ENCODE measurements at places on chromosomes 4 and X.
A peak's percentile ranks its signal among the peaks of the same experiment; 100 is the strongest.

DNA sequence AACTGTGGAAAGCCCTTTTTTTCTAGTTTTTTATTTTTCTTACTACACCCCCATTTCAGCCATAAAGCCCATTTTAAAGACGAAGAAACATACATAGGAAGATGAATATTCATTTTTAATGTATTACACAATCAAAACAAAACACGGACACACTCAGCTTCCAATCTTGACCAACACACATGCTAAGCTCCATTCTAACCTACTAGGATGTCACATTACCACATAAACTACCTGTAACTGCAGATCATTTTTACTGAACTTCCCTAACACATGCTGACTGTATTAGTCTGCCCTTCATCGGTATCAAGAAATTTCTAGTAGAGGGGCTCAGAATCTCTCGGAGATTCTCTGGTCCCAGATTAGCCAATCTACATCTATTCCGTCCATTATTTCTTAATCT, 1.8 kb downstream of the CCNI start:
- no peak for DNase-seq

- no peak for DNase-seq
Observed at GRCh38 chr4:183287309-183287659, 32.8 kb downstream of the CLDN22 start.

GRCh38 chrX:19814240-19814639, 73.2 kb downstream of the SH3KBP1 start:
- DNase-seq = no peak

DNA sequence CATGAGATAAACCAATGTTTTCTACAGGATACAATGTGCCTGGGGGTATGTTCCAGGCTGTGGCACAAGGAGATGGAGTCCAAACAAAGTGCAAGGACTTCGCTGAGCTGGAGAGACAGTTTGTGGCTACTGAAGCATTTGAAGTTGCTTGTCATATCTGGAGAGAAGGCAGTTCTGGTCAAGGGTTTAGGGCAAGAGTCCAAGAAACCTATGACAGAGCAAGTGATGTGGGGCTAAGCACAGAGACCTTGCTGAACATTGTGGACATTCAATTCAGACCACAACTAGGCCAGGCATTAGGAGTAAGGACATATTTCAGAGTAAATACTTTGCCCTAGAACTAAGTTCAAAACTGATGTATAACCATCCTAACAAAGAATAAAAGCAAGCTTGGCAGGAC, 34.8 kb downstream of the MAGED4B start:
- no peak for DNase-seq

GRCh38 chrX:111410590-111411078, 1.4 kb downstream of the DCX start:
- no peak for DNase-seq

DNA sequence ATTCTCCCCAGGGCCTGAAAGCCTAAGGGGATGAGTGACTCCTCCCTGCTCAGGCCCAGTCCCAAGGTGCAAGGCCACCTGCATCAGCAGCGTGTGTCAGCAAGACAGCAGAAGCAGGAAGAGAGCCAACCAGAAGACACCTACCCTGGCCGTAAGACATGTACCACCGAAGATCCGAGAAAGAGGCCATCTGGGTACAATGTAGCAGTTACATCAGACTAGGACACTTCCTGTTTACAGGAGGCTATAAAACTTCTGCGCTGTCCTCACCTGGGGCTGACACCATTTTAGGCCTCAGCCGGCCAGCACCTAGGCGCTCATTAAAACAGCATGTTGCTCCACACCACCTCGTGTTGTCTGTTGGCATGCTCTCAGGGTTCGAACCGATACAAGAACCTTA, 19.1 kb upstream of the HERC6 start:
- DNase-seq = no peak

GRCh38 chrX:63128509-63128908, 222.6 kb downstream of the SPIN4 start:
- no peak for DNase-seq

GRCh38 chr4:156128616-156129015, 174.9 kb upstream of the CTSO start:
- DNase-seq = no peak

GRCh38 chrX:110315551-110315950, 2.3 kb downstream of the AMMECR1 start:
- no peak for DNase-seq

DNA sequence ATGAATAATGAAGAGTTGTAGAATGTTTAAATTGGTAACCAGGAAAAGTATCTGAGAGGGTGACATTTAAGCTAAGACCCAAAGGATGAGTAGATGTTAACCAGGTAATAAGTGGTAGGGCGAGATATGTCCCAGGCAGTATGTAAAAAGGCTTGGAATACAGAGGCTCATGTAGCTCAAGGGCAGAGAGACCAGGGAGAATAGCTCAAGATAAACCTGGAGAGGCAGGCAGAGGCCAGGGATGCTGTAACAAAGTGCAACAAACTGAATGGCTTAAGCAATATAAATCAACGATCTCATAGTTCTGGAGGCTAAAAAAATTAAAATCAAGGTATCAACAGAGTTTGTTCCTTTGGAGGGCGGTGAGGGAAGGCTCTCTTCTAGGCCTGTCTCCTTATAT, 660.8 kb downstream of the KLHL13 start:
- DNase-seq = no peak

DNA sequence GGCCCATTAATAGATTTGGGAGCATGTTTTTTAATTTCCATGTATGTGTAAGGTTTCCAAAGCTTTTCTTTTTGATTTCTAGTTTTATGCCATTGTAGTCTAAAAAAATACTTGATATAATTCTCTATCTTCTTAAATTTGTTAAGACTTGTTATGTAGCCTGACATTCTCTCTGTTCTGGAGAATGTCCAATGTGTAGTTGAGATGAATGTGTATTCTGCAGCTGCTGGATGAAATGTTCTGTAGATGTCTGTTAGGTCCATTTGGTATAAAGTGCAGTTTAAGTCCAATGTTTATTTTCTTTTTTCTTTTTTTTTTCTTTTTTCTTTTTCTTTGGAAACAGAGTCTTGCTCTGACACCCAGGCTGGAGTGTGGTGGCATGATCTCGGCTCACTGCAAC, 378.5 kb upstream of the MAD2L1 start:
- no peak for DNase-seq

DNA sequence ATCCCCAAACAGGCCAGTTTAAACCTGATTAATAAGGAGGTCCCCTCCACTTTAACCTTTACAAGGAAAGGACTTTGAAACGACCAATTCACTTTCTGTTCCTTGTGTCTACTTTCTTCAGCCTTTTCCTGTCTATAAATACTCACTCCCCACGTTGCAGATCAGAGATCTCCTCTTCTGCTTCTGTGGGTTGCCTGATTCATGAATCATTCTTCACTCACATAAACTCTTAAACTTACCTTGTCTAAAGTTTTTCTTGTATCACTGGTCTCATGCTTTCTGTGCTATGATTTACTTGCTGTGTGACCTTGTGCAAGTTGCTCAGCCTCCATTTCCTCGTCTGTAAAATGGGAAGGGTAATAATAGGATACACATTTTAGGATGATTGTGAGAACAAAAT, 236.1 kb downstream of the QDPR start:
- no peak for DNase-seq

- no peak for DNase-seq
Observed at GRCh38 chrX:130084631-130085237, 25.6 kb downstream of the ELF4 start.

- DNase-seq = no peak
Observed at GRCh38 chr4:133143775-133144430, 5.2 kb upstream of the PCDH10 start.

DNA sequence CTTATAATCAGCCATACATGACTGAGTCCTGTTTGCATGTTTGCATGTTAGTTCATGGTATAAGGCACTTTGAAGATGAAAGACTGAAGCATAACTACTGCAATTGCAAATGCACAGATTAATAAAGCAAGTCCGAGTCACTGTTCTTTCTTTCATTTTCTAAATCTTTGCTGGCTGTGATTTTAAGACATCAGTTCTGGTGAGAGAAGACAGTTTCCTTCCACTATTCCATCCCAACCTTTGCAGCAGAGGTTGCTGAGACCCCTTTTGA, 28.3 kb downstream of the RASL11B start:
- no peak for DNase-seq

DNA sequence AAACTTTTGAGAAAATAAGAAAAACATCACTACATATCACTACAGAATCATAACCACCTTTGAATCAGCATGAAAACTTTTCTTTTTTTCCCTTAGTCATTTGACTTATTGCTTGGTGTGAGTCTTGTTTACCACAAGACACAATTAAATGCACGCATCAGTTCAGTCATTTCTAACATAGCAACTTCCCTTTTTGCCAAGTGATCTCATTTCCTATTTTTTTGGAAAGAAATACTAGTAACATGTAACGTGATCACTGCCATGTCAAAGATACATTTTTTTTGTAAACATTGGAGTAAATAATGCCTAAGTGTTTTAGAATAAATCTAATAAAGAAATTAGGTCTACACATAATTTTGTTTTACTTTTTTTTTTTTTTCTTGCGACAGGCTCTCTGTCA, 5.1 kb upstream of the CXCL8 start:
- DNase-seq = no peak

DNA sequence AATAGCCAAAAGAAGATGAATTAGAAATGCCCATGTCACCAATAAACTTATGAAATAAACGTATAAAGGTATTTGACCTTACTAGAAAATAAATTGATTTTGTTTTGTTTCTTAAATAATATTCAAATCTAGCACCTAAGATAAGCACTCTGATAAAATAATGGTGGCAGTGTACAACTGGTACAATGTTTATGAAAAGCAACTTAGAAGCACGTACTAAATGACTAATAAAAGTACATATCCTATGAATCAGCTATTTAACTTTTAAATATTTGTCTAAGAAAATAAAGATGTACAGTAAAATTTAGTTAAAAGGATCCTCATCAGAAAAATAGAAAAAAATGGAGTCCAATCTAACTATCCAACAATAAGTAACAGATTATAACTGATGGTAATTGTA, 6.7 kb downstream of the MANBA start:
- no peak for DNase-seq

DNA sequence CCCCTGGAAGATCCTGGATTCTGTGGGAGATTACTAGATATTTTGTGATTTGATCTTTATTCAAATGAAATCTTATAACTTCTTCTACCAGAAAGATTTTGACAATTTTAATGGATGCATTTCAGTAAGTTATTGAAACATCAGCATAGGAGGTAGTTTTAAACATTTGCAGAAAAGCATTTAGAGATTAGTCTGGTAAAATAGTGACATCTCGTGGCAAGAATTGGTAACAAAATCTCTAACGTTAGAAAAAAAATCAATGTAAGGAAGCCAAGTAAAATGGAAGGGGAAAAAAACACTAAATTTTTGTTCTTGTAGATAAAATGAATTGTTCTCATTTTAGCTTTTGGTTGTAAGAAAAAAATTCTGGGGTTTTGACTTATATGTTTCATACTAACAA, 73.3 kb downstream of the TASL start:
- no peak for DNase-seq

DNA sequence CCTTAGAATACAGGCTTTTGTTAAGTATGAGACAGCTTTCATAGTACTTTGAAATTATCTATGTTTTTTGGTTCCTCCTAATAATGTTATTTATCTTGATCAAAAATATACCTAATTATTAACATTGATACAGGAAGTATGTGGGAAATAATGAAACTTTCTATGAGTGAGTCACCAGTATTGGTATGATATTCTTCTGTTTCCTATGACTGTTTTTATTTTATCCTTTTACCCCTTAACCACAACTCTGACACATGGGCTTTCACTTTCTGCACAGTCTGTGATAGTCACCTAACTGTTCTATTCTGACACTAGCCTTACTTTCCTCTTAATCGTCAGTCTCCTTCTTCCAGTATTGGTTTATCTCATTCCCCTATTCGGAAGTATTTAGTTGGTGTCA, 4.7 kb downstream of the THAP9 start:
- peak; percentile 31 for DNase-seq

DNA sequence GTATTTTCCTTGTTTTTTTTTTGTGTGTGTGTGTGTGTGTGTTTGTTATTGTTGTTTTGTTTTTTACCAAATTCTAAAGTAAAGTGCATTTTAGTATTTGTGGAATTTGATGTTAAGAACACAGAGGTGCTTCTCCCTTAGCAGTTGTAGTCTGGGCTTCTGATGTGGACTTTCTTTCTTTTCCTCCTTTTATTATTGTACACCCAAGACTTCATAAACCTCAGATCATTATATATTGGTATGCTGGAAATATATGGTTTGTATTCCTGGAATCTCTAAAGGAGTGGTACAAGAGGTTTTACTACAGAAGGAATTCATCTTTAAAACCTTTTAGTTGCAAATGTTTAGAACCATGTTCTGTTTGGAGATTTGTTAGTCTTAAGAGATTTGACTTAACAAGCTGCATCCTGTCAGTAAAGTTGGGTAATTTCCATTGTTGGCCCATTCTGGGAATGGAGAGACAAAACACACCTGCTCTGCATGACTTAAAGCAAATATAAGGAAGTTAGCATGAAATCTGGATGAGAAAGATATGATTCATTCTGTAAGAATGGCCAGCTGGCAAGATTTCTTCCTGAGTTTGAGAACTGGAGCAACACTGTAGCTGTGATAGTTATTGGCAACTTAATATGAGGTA, 64.0 kb downstream of the SMAD1 start:
- no peak for DNase-seq

- no peak for DNase-seq
Observed at GRCh38 chr4:41212616-41213203, 1.6 kb downstream of the APBB2 start.

DNA sequence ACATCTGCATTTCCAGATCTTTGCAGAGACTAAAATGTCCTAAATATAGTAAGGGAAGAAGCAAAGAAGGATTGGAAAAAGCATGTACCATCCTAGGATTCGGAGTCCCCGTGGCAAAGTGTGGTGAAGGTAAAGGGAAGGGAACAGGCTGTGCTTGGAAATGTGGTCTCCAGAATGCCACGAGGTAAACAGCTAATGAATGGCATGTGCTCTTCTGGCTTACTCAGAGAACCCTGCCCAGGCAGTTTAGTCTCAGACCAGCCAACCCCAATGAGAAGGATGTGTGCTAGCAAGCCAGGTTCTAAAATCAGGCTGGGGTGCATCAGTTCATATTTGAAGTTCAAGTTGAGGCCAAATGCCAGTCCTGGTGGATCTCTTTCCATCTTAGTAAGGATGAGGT, 113.1 kb downstream of the RS1 start:
- DNase-seq = no peak

GRCh38 chr4:135553213-135553612, 1351.6 kb upstream of the PABPC4L start:
- DNase-seq = no peak

DNA sequence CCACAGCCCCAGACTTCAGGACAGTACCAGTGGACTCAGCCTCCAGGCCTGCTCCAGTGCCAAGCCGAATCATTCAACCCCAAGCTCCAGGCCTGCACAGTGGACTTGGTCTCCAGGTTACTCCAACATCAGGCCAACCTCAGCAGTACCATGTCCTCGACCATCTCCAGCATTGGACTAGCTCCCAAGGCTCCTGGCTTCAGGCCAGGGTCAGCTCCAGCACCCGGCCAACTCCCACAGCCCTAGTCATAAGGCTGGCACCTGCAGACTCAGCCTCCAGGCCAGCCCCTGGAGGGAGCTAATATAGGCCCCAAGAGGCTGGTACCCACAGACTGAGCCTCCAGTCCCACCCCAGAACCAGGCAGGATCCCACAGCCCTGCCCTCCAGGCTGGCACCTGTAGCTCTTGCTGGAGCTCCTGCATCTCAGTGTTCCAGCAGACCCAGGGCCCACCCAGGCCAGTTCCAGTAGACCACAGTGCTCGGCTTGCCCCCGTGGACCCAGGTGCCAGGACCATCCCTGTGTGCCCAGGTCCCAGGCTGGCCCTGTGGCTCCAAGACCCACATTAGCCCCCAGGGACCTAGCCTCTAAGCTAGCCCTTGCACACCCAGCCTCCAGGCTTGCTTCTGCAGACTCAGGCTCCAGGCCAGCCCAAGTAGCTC, 25.6 kb downstream of the ZMAT1 start:
- no peak for DNase-seq

- no peak for DNase-seq
Observed at GRCh38 chr4:120557372-120557771, 365.2 kb downstream of the PRDM5 start.

All from activated T-helper 2 cell treated with anti-CD3 and anti-CD28 coated beads, Interferon-gamma antibody, Interleukin-2, Interleukin-4, amounts not matched to agents 10 μg/mL and 5 μg/mL and 100 μg/mL, durations not matched to agents 14 hours and 24 hours and 36 hours (primary cell).